ENCODE measurements at places on chromosomes 7 and 10.

GRCh38 chr7:95476072-95476847 is 9.5 kb upstream of the ASB4 start:
- DNase-seq: no peak

DNA sequence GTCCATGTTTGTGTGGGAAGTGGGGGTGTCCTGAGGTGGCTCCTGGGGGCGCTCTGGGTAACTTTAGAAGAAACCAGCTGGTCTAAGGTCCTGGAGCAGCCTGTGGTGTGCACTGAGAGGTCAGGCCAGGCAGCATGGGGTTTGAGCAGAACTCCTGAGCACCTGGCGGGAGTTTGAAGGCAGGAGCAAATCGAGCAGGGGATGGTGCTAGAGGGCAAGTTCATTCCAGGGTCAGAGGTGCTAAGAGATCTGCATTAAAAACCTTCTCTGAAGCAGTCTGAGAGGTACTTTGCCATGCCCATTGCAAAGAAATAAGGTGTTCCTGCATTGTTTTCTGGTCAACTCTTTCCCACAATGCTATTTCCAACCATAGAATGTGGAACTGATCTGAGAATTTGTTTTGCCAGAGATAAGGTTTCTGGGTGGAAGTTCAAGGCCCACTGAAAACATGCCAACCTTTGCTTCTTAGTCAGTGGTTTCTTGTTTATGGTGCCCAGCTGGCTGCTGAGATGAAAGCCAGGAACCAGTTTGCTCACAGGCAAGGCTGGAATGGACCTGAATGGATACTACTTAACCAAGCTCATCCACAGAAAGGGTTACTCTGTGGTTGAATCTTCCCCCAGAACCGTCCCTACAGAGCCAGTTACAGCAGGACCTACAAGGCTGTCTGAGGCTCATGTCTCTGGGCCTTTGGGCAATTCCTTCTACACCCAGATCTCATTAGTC is 136.3 kb upstream of the TMEM72 start:
- no peak for DNase-seq

GRCh38 chr7:12788171-12788570 is 100.7 kb downstream of the ARL4A start:
- DNase-seq: no peak

- no peak for DNase-seq
Measured at GRCh38 chr10:26486304-26486703, 48.2 kb downstream of the APBB1IP start.

- DNase-seq: no peak
Measured at GRCh38 chr10:119575506-119575905, 21.3 kb downstream of the TIAL1 start.

- DNase-seq: peak; percentile 65
Measured at GRCh38 chr10:789831-790701, 100.6 kb upstream of the DIP2C start.

DNA sequence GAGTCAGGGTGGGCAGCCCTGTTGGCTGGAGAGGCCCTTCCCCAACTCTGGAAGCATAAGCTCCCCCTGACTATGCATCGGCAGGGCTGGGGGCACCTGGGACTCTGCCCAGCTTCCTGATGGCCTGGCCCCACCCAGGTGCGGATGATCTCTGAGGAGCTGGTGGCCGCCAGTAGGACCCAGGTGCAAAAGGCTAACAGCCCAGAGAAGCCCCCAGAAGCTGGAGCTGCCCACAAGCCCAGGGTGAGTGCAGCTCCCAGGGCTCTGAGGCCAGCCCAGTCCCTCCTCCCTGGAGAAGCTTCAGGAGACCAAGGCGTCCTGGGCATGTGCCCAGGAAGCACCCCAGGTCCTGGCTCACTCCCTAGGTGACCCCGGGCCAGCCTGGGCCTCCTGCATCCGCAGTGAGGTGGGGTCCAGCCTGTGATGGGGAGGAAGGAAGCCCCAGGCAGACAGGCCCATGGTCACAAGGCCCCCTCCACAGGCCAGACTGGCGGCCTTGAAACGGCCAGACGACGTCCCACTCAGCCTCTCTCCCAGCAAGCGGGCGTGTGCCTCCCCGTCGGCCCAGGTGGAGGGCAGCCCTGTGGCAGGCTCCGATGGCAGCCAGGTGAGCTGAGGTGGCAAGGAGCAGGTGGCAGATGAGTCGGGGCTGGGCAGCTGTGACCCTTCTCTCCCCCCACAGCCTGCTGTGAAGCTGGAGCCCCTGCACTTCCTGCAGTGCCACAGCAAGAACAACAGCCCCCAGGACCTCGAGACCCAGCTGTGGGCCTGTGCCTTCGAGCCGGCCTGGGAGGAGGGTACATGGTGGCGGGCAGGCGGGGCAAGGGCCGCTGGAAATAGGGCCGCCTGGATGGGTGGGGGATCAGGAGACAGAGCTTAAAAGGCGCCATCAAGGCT is 3.0 kb downstream of the LRWD1 start:
- DNase-seq: peak; percentile 65

DNA sequence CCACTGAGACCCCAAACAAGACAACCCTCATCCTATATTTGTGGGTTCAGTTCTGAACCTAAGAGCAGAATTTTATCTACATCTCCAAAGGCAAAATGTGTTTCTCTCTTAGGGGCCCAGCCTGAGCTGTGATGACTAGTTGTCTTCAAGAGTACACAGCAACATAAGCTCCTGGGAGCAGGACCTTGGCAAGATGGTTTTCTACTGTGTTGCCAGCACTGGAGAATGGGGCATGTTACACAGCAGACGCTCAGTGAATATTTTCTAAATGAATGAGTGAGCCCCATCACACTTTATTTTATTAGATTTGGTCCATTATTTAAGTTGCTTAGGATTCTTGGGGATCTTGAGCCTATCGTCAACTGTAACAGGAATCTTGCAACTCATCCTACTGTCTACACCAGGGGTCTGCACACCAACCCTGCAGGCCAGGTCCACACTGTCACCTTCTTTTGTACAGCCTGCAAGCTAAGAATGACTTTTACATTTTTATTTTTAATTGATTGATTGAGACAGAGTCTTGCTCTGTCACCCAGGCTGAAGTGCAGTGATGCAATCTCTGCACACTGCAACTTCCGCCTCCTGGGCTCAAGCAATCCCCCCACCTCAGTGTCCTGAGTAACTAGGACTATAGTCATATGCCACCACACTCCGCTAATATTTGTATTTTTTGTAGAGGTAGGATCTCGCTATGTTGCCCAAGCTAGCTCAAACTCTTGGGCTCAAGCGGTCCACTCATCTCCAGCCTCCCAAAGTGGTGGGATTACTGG is 347.1 kb downstream of the FGFR2 start:
- no peak for DNase-seq

- no peak for DNase-seq
Measured at GRCh38 chr7:3065724-3066143, 22.1 kb upstream of the CARD11 start.

DNA sequence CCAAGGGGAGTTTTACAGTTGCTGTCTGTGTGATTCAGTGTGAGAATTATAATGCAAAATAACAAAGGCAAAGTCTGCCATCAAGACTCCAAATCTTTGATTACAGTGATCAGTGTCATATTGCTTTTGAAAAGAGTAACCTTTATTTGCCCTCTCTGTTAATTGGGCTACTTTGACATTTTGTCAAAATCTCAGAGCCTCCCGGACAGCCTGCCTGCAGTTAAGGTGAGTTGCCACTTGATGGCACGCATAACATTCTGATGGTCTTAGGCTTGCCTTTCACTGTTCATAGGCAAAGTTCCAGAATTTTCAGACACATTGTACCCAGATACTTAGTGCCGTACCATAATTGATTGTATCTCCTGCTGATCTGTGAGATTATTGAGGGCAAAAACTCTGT is 253.5 kb downstream of the ABCA13 start:
- DNase-seq: no peak

DNA sequence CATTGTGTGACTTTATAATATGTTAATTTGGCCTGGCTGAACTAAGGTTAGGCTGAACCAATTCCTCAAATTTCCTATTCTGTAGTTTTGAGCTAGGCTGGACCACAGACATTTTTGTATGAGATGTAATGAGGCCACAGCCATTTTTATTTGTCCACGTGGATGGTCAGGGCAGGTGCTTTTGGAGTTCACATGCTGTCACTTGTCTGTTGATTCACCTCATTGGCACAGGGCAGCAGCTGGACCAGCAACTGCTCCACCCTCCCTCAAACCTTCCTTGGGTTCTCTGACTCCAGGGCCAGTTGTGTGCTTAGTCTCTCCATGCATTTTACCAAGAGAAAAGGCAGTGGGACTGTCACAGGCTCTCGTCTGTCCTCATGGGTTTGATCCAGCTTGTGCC is 76.1 kb upstream of the NPS start:
- DNase-seq: no peak

GRCh38 chr7:128921866-128922440 is 11.4 kb upstream of the KCP start:
- no peak for DNase-seq

- DNase-seq: peak; percentile 92
Measured at GRCh38 chr10:116849248-116850057, at the start of gene ENO4. TSS of gene ENO4 (plus strand) at chr10:116849499. CDS start at chr10:116849567, 68 bp downstream.

DNA sequence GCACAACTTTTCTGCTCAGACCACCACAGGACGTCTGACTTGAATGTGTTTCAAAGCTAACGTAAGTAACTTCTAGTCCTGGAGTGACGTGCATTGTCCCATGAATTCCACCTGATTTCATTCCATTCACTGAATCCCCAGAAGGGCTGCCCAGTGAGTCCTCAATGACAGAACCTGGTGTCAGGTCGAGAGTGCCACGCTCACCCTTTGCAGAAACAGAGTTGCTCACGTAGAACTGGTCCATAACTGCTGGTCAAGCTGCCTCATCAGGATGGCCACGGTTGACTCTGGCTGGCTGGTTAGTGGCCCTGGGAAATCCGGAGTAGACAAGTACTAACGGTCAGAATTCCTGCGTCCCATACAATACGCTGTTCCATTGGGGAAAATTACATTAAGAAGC is 50.6 kb upstream of the UBE3C start:
- DNase-seq: peak; percentile 53

- DNase-seq: no peak
Measured at GRCh38 chr7:115410972-115411686, 489.2 kb downstream of the MDFIC start.

DNA sequence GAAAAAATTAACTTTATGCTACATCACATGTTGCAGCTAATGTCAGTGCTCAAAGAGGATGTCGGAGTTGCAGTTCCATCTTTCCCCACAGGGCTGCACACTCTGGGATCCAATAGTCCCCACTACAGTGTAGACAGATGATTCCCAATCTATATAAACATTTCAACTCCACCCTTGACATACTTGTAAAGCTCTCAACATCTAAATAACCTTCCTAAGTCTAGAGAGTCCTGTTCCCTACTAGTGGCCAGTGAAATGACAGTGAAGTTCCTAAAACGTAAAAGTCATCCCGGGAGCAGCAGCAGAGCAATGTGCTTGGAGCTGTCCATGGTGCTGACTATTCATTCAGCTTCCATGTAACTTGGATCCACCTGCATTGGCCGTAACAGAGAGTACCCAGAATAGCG is 145.1 kb downstream of the GRM8 start:
- peak; percentile 73 for DNase-seq

- no peak for DNase-seq
Measured at GRCh38 chr10:117552701-117553141, 10.2 kb downstream of the EMX2 start.

DNA sequence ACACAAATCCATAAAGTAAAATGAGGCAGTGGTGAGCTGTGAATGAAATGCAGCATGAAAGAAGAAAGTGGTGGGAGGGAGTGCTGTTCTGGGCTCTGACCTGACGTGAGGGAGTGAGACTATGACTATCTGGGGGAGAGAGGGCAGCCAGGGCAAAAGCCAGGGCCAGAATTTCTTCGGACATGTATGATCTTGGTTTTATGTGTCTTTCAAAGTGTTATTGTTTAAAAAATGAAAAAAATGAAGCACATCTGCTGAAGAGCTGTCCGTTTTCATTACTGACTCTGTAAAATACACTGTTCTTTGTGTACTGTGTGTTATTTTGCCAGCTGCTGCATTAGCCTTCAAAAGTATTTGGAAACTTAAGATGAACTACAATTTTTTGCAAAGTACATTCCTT is 70.2 kb upstream of the KLF14 start:
- no peak for DNase-seq

DNA sequence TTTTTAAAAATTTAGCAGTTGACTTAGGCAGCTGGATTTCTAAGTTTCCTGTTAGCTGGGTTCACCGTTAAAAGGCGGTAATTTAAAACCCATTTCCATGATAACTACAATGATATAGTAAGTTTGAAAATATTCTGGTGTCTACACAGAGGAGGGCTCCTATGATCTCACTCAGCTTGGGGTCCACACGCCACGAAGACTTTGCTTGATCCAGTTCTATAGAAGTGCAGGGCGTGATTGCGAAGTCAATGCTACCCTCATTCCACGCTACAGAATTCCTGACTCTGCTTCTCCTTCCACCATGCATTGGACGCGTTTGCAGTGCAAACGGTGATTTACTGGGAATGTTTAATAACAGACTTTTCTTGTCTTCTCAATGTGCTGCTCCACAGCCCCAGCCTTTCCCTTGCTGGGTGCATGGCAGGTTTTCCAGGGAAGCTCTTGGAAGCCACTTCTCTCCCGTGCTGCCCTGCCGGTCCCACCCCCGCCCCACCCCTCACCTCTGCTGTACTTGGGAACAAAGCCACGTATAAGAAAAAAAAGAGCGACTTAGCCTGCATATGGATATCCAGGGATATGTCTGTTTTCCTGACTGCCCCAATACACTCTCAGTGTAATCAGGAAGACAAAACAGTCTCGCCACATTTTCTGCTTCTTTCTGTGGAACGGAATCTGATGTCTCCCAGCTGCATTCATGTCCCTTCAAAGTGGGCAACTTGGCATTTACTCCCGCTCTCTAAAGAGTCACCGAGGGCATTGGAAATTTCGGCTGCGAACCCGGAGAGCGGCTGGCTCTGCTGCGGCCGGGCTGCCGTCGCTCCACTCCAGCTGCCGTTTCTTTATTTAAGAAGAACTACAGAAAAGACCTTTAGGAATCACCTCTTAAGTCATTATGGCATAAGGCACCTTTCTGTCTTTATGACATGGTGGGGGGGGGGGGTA is 434.4 kb upstream of the MGMT start:
- DNase-seq: no peak

DNA sequence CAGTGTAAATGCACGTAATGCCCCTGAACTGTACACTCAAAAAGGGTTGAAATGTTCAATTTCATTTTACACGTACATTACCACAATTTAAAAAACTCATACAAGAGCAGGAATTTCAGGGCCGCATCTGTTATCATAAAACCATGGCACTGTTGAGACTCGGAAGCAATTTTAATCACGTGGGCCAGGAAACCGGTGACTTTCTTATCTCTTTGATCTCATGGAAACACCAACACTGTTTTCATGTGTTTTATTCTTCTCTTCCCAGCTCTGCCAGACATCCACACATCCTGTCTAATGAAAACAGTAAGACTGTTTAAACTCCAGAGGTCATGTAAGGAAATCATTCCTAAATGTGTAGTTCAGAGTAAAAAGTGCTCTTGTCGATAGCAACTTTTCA is 35.9 kb downstream of the PTPRE start:
- DNase-seq: no peak

GRCh38 chr7:66267249-66267648 is 62.1 kb downstream of the TPST1 start:
- DNase-seq: no peak

- no peak for DNase-seq
Measured at GRCh38 chr10:132551093-132551807, 13.7 kb downstream of the INPP5A start.

Measured in type B pancreatic cell (in vitro differentiated cells).